ENCODE measurements at places on chromosomes 16 and 17.

- DNase-seq: no peak
Observed at GRCh38 chr16:77183137-77183536, 7.9 kb upstream of the MON1B start.

- DNase-seq: no peak
Observed at GRCh38 chr17:2077040-2077439, 22.1 kb downstream of the HIC1 start.

DNA sequence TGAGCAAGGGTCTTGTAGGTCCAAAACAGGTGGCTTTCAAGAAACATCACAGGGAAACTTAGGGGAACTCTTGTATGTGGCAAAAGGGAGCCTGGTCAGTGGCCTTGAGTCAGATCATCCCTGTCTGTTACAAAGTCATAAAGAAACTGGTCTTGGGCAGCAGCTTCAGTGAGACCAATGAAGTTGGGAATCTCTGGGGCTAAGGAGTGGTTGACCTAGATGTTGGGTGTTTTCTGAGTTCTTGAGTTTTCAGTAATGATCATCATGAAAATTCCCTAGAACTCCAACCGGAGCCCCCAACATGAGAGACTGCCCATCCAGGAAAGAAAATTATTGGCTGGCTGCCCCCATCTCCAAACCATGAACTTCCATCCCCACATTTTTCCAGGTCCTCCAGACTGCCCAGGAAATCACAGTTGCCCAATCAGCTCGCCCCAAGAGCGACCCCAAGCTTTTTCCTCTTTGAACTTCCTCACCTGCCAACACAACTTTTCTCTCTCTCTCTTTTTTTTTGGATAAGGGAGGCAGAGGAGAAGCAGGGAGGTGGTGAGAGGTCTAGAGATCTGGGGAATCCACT is 3.9 kb downstream of the CCR7 start:
- no peak for DNase-seq

- DNase-seq: peak; percentile 29
Observed at GRCh38 chr17:27573971-27574525, 56.9 kb upstream of the LGALS9 start.

DNA sequence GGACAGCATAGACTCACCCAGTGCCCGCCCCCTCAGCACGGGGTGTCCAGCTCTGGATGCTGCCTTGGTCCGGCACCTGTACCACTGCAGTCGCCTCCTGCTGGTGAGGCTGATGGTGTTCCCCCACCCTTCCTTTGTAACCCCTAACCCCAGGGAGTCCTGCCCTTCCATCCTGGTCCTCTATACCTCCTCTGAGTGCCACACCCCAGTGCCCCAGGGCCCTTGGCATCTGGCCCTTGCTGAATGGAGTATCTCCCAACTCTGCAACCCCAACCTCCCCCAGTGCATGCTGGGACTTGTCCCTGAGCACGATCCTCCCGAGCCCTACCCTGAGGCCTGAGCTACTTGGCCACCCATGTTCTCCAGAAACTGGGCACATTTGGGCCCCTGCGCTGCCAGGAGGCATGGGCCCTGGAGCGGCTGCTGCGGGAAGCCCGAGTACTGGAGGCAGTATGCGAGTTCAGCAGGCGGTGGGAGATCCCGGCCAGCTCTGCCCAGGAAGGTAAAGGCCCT is 15.8 kb downstream of the RIPOR1 start:
- no peak for DNase-seq

DNA sequence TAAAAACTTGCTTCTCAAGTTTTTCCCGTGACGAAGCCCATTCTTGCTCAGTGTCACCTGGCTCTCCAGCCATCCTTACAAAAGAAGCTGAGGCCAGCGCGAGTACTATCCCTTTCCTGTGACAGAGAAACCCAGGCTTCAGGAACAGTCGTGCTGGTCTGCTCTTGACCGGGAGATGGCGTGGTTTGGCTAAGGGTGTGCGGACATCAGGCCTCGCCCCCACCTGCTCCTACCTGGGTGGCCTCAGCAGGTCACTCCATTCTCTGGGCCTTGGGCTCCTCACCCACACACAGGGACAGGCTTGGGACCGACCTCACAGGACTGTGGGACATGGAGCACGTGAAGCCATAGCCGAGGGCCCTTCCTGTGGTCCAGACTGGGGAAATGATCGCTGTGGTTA is 75.2 kb upstream of the CIBAR2 start:
- DNase-seq: no peak

DNA sequence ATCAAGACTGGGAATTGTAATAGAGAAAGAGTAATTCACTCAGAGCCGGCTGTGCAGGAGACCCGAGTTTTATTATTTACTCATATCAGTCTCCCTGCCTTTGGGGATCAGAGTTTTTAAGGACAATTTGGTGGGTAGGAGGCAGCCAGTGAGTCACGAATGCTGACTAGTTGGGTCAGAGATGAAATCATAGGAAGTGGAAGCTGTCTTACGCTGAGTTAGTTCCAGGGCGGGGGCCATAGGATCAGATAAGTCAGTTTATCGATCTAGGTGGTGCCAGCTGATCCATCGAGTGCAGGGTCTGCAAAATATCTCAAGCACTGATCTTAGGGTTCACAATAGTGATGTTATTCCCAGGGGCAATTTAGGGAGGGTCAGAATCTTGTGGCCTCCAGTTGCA is 20.2 kb upstream of the GUCY2D start:
- DNase-seq: no peak

GRCh38 chr16:86424985-86425384 is 85.3 kb upstream of the FOXF1 start:
- DNase-seq: no peak

GRCh38 chr16:89216315-89217137 is 977 bp upstream of the ZNF778 start:
- DNase-seq: peak; percentile 84

DNA sequence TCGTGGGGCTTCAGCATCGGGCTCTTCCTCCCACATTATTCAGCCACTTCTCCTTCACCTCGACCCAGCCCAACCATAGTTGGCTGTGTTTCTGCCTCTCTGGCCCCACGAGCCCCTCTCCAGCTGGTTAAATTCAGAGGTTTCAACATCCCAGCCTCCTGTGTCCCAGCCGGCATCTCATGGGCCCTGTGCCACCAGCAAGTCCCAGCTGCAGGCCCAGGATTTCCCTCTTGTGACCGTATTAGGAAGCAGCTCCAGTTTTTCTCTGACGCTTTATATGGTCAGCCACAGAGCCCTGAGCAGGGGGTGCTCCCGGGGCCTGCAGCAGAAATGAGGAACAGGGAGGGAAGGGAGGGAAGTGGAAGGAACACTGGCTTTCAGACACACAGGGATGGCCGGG is 27.4 kb downstream of the MYH11 start:
- DNase-seq: no peak

GRCh38 chr16:4370570-4371356 is 885 bp upstream of the VASN start:
- DNase-seq: no peak

DNA sequence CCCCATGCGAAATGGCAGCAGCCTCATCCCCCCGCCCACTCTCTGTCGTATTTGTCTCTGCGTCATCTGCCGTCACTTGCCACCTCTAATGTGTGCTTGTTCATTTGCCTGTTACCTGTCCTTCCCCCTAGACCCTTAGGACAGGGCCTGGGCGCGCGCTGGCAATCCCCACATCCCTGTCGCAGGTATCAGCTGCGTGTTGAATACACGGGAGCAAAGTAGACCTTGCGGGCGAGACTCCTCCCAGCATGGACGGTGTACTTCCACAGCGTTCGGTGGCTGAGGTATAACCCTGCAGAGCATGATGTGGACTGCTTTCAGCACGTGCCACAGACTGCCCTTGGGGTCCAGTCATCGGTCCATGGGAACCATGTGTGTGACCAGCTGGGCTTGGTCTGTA is 170.1 kb upstream of the CHMP6 start:
- DNase-seq: no peak

GRCh38 chr16:9003322-9003721 is 39.6 kb upstream of the USP7 start:
- no peak for DNase-seq
